ENCODE measurements at places on chromosomes 11 and 22.

DNA sequence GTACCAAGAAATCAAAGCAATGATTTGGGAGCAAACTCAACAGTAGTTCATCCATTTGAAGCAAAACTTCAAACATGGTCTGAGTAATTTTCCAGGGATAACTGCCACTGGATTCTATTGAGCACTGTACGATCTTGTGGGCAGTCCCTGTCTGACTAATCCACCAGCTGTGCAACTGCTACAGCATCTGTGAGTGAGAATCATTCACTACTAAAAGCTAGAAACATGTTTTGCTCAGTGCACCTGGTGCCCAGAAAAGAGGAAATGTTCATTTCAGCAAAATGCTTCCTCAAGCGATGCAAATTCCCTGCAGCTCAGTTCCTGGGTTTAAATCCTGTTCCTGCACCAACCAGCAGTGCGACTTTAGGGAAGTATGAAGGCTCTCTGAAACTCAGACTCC, 1077.9 kb downstream of the DLG2 start:
- no peak for DNase-seq

DNA sequence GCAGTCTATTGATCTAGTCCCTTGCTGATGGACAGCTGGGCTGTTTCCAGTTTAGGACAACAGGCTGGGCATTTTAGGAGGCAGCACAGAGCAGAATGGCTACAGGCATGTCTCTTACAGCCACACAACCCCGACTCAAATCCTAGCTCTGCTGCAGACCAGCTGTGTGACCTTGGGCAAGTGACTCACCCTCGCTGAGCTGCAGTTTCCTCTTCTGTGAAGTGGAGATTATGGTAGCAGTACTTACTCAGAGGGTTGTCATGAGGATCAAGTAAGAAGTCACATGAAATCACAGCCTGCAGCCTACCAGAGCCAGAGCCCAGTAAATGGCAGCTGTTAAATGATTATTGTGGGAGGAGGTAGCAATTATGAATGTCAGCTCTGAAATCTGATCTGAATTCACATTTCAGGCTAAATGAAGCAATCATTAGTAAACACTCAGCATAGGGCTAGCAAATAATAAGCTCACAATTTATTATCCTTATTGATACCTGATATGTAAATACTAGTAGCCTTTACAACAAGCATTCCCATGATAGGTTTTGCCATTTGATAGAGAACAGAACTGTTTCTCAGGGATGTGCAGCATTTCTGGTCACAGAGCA, 58.9 kb downstream of the MYEOV start:
- DNase-seq: no peak

DNA sequence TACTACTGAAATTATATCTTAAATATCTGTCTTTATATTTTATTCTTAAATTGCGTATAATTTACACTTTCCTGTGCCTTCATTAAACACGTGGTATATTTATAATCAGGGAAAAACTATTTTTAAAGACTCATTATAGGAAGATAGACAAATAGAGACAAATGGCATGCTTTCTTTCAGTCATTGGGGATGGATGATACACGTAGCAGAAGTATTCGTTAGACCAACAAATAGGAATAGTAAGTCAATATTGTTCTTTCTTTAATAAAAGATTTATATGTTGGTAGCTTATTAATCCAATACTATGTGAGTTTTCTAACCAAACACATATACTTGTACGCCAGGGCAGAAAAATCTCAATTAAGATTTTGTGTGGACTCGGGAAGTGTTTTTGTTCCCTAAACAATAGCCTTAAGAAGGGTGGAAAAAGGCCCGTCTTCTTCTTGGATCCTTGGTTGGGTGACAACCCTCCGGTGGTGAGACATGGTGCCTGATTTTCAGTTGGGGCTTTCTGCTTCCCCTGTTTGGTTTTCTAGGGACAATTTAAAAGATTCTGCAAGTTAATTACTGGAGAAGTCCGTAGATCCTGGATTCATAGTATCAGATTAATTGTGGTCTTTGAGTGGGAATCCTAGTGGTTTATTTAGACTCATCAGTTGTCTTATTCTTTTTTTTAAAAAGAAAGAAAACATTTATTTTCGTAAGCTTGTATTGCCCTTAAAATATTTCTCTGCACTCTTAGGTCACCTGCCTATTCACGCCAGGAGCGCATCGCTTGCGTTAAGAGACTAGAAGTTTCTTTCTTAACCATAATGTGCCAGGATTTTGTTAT, 83.5 kb upstream of the WNT7B start:
- DNase-seq: no peak

DNA sequence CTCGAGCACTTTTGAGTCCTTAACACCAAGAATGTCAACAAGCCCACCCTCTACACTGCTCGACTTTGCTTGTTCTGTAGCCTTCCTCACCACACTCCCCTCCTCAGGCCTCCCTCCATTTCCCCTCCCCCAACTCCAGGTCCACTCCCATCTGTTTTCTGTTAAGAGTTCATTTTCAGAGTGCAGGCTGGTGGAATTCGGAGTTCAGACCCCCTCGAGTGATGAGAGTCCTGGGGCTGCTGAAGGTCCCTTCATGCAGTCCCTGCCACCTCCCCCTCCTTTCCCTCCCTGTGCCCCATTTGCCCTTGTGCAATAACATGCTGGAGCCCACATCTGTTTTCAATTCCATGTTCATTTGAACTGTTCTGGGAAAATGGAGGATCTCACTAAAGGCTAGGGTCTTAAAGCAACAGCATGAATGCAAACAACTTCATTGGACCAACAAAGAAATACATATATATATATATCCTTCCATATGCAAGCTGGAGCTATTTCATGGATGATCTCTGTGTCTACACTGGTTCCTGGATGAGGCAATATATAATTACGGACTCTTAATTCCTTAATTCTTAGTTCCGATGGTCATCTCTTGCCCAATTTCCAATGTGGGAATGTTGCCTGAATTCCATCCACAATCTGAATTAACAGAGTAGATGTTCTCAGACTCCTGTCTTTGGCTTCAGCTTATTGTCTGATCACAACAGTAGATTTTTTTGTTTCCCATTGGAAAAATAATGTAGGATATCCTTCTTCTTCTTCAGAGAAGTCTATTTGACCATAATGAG, 340.4 kb downstream of the ETS1 start:
- no peak for DNase-seq

GRCh38 chr11:10317776-10318526, 13.1 kb downstream of the ADM start:
- DNase-seq: no peak

DNA sequence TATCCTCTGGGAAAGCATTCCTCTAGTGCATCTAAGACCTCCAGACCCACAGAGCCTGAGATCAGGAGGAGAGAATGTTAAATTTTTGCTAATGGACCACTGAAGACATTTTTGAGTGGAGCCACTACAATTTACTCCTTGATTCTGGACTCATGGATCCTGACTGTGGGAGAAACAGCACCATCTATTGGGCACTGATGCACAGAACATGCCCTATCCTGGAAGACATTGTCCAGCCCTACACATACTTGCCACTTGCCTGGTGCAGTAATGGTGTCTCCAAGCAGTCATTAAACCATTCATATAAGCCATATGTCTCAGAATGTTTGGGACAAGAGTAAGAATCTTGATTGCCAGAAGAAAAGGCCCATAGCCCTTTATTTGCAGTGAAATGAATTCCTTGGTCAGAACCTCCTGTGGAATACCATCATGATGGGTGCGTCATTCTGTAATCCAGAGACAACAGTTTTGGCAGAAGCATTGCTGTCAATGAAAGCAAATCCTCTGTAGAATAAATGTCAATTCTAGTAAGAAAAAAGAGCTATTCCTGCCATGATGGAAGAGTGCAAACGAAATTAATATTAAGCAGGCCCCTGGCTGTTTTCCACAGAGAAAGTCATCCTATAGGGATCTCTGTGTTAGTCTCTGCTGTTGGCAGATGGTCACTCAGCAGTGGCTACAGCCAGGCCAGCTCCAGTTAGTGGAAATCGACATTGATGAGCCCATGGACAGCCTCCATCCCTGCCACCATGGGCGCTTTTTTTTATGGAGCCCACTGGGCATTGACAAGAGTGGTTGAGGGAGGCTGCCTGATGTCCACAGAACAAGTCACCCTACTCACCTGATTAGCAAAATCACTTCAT, 43.5 kb downstream of the GGTLC2 start:
- DNase-seq: no peak

GRCh38 chr11:119742263-119742861, 13.4 kb upstream of the NECTIN1 start:
- DNase-seq: no peak

DNA sequence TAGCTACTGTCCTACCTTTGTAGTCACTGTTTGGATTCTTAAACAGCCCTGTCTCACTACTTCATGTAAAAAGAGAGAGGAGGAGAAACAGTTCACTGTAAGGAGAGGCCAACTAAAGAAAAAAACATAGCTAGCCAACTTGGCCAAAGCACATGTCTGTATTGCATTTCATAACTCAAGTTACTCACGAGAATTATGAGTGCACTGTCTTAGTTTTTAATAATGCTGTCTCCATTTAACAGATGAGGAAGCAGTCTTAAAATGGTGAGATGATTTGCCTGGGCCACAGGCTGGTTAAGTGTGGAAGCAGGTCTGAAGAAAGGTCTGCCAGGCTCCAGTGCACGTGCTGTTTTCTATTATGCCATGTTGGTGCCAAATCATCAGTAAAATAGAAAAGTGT, 104.5 kb downstream of the UVRAG start:
- no peak for DNase-seq

Data from stimulated activated CD8-positive, alpha-beta memory T cell treated with anti-CD3 and anti-CD28 coated beads, Interleukin-15, amount 100 ng/mL, for 1 hour (primary cell).